ENCODE measurements at places on chromosomes 7 and 10.

- H3K4me1 ChIP-seq: no peaks in the 10 kb centered on the region
- H3K4me3 ChIP-seq: no peak within 1 kb of the TSS
- H3K27ac ChIP-seq: no peak within 1 kb of the TSS
- peaks cover 39% of the 10 kb centered on the region for H3K27me3 ChIP-seq
- H3K36me3 ChIP-seq: no peaks in the 10 kb centered on the region
Measured at GRCh38 chr7:76201732-76202665, at the start of gene SRRM3. SRRM3 (plus strand) TSS chr7:76201896; CDS start chr7:76235067, 33,171 bp downstream.

DNA sequence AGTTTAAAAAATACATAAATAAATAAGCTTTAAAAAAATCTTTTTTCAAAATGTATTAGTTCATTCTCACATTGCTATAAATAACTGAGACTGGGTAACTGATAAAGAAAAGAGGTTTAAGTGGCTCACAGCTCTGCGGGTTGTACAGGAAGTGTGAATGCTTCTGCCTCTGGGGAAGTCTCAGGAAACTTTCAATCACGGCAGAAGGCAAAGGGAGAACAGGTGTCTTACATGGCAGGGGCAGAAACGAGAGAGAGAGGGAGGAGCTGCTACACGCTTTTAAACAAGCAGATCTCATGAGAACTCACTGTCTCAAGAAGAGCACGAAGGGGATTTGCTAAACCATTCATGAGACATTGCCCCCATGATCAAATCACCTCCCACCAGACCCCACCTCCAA is 114.6 kb downstream of the DNAJC1 start:
- H3K4me3 ChIP-seq: no peak overlapping the region
- peaks cover 31% of the 10 kb centered on the region for H3K4me1 ChIP-seq
- H3K27me3 ChIP-seq: no peaks in the 10 kb centered on the region
- H3K27ac ChIP-seq: peak overlapping the region; percentile 11

- H3K4me3 ChIP-seq: peak within 1 kb of the TSS; percentile 84
- H3K27ac ChIP-seq: peak within 1 kb of the TSS; percentile 90
- H3K27me3 ChIP-seq: no peaks in the 10 kb centered on the region
- peaks cover 37% of the 10 kb centered on the region for H3K4me1 ChIP-seq
Measured at GRCh38 chr7:75914655-75915415, at the start of gene POR. POR (plus strand) TSS chr7:75915155; CDS start chr7:75954002, 38,847 bp downstream.

- H3K36me3 ChIP-seq: no peaks in the 10 kb centered on the region
- DNase-seq: no peak
- no peak overlapping the region for H3K27ac ChIP-seq
Measured at GRCh38 chr10:60645980-60646379, 132.3 kb upstream of the CDK1 start.

DNA sequence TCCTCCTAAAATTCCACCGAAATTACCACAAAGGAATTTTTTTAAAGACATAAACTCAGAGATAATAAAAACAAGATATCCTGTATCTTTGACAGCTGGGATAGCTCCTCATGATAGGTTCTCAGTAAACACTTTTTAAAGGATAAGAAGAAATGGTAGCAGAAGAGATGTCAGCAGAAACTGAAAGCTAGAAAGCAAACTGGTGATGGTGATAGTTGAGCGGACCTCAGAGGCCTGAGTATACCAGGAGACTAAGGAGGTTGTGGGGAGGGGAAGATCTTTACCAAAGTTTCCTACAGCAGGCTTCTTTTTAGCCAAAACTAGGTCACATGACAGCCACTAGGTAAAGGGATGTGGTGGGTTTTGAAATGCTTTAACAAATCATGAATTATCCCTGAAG is 22.5 kb downstream of the PCGF5 start:
- H3K27me3 ChIP-seq: no peaks in the 10 kb centered on the region
- peak overlapping the region; percentile 76 for H3K27ac ChIP-seq
- peaks cover 24% of the 10 kb centered on the region for H3K4me1 ChIP-seq

DNA sequence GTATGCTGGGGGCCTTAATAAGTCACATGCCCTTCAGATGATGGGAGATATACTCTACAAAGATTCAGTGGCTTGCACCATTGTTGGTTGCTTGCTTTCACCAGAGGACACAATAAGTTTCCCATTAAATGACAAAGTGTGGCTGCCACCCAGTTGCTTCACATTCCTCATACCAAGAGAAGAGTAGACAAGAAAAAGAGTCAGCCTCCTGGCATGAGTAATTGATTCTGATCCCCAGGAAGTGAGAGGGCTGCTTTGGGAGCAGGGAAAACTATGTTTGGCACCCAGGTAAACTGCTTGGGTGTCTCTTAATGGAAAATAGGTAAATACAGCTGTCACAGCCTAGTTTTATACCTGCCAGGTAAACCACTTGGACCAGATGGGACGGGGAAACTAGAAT is 66.7 kb upstream of the IL6 start:
- peaks cover 23% of the 10 kb centered on the region for H3K27me3 ChIP-seq
- H3K4me3 ChIP-seq: no peak overlapping the region
- peaks cover 31% of the 10 kb centered on the region for H3K4me1 ChIP-seq

DNA sequence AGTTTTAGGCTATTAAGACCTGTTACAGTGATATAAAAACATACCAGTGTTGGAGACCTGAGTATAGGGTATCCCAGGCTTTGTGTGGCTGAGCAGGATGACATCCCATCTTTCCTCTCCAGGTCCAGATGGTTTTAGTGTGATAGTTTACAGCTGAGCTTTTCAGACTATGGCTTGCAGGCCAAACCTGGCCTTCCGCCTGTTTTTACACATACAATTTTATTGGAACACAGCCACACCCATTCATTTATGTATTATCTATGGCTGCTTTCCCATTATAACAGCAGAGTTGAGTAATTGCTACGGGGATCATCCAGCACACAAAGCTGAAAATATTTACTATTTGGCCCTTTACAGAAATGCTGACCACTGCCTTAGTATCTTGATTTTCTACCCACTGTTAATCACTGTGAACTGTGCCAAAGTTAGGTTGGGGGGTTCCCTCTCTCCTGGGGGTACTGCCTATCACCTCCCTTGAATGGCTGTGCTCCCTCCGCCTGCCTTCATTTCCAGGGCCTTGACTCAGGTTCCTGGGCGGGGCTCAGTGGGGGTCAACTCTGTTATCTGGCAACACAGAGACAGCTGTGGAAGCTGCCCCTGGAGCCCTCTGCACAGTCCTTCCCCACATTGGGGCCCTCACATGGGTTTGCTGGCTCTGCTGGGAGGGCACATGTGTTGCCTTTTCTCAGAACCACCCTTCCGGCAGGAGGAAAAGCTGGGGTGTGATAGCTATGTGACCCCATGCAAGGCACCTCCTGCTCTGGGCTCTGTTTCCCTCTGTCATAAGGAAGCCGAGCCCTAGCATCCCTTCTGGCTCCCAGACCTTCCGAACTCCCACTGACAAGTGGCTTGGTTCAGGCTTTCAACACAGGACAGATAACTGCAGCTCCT is 40.3 kb upstream of the SH2D4B start:
- H3K4me1 ChIP-seq: peaks cover 97% of the 10 kb centered on the region
- peak overlapping the region; percentile 98 for H3K27ac ChIP-seq
- peaks cover 67% of the 10 kb centered on the region for H3K36me3 ChIP-seq
- no peaks in the 10 kb centered on the region for H3K27me3 ChIP-seq

- no peak overlapping the region for H3K27ac ChIP-seq
- H3K27me3 ChIP-seq: peaks cover 72% of the 10 kb centered on the region
- DNase-seq: peak; percentile 41
- peak overlapping the region; percentile 76 for H3K4me3 ChIP-seq
Measured at GRCh38 chr7:37920849-37921805, 687 bp downstream of the EPDR1 start.

DNA sequence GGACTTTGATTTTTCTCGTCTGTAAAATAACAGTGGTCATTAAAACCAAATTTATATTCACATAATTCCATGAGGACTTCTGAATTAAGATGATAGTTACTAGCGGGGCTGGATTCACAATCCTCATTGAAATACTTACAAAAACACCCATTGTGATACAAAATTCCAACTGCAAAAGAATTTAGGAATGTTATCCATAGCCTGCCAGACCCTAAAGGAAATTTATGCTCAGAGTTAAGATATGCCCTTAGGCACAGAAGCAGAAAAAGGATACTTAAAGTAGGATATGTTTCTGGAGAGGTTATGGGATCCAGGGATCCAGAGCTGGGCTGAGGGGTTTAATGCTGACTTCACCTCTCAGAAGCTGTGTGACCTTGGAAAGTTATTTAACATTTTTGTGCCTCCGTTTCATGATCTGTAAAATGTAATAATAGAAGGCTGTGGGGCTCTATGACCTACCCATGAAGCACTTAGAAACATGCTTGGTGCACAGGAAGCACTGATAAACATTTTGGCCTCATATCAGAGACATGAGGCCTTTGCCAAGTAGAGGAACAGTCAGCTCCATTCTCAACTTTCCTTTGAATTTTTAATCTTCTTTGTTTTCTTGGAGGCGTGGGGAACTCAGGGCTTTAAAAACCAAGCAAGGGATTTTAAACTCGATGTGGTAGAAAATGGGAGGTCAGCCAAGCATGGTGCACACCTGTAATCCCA is 744.7 kb downstream of the KCNMA1 start:
- H3K4me1 ChIP-seq: no peaks in the 10 kb centered on the region

GRCh38 chr7:35699796-35700305 is 4.9 kb upstream of the HERPUD2 start:
- H3K36me3 ChIP-seq: peaks cover 23% of the 10 kb centered on the region
- peaks cover 48% of the 10 kb centered on the region for H3K4me1 ChIP-seq
- no peak overlapping the region for H3K4me3 ChIP-seq
- H3K27me3 ChIP-seq: no peaks in the 10 kb centered on the region

DNA sequence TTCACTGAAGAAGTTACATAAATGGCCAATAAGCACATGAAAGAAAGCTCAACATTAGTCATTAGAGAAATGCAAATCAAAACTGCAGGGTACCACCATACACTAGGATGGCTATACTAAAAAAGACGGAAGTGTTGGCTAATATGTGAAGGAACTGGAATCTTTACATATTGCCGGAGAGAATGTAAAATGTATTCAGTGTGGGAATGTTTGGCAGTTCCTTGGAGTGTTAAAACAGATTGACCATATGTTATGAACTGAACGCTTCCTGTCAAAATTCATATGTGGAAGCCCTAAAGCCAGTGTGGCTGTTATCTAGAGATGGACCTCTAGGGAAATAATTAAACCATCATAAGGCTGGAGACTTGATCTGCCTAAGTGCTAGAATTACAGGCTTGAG is 33.1 kb downstream of the SUV39H2 start:
- peaks cover 100% of the 10 kb centered on the region for H3K36me3 ChIP-seq
- H3K4me3 ChIP-seq: no peak overlapping the region
- H3K27ac ChIP-seq: no peak overlapping the region
- DNase-seq: no peak

DNA sequence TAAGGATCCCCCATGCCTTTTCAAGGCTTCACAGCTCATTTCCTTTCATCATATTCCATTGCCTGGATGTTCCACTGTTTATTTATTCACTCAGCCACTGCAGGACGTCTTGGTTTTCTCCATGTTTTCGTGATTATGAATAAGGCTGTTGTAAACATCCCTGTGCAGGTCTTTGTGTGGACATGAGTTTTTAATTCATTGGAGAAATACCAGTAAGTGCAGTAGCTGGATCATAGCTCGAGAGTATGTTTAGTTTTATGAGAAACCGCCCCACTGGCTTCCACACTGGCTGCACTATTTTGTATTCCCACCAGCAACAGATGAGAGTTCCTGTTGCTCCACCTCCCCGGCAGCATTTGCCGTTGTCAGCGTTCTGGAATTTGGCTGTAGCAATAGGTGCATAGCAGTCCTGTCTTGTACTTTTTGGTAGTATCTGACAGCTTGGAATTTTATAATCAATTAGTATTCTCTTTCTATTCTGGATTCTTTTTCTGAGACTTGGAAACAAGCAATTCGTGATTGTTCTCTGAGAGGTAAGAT is 269.9 kb upstream of the PITRM1 start:
- peaks cover 2% of the 10 kb centered on the region for H3K27me3 ChIP-seq
- H3K4me1 ChIP-seq: no peaks in the 10 kb centered on the region
- DNase-seq: no peak
- H3K36me3 ChIP-seq: no peaks in the 10 kb centered on the region

- H3K27me3 ChIP-seq: no peaks in the 10 kb centered on the region
- H3K36me3 ChIP-seq: no peaks in the 10 kb centered on the region
- no peak overlapping the region for H3K27ac ChIP-seq
- H3K4me1 ChIP-seq: peaks cover 12% of the 10 kb centered on the region
Measured at GRCh38 chr10:44908936-44909630, 2.1 kb upstream of the TMEM72 start.

GRCh38 chr7:41275255-41275654 is 427.6 kb downstream of the INHBA start:
- no peak overlapping the region for H3K27ac ChIP-seq
- H3K4me1 ChIP-seq: no peaks in the 10 kb centered on the region
- DNase-seq: no peak
- H3K4me3 ChIP-seq: no peak overlapping the region
- no peaks in the 10 kb centered on the region for H3K27me3 ChIP-seq
- no peaks in the 10 kb centered on the region for H3K36me3 ChIP-seq

DNA sequence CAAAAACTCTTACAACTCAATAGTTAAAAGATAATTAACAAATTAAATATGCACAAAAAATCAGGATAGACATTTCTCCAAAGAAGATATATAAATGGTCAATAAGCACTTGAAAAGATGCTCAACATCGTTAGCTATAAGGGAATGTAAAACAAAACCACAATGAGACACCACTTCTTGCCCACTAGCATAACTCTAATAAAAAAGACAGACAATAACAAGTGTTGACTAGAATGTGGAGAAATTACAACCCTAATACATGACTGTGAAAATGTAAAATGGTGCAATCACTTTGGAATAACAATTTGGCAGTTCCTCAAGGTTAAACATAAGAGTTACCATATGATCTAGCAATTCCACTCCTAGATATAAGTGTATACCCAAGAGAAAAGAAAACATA is 74.3 kb upstream of the PCGF5 start:
- no peak for DNase-seq
- no peaks in the 10 kb centered on the region for H3K36me3 ChIP-seq
- H3K4me3 ChIP-seq: no peak overlapping the region
- no peak overlapping the region for H3K27ac ChIP-seq
- H3K27me3 ChIP-seq: peaks cover 28% of the 10 kb centered on the region

DNA sequence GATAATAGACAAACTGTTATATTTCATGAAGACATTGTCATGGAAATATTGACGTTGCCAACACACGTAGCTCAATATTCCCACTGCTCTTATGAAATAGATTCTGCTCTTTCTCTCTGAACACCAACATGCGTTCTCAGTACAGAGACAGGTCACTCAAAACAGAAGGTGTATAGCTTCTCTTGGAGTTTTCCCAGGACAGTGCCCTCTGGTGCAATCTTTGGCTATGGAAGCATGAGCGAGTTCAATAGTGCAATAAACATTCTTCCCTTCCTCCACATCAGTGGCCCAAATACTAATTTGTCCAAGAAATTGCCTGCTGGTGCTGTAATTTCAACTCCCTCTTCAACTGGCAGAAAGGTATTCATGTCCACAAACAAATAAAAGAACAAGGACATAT is 145.3 kb downstream of the MAGI2 start:
- no peaks in the 10 kb centered on the region for H3K36me3 ChIP-seq
- H3K4me1 ChIP-seq: no peaks in the 10 kb centered on the region
- H3K4me3 ChIP-seq: no peak overlapping the region
- no peak overlapping the region for H3K27ac ChIP-seq
- no peak for DNase-seq
- H3K27me3 ChIP-seq: no peaks in the 10 kb centered on the region

- H3K27me3 ChIP-seq: no peaks in the 10 kb centered on the region
- peak overlapping the region; percentile 30 for H3K27ac ChIP-seq
- peaks cover 41% of the 10 kb centered on the region for H3K36me3 ChIP-seq
- no peak for DNase-seq
- peaks cover 72% of the 10 kb centered on the region for H3K4me1 ChIP-seq
Measured at GRCh38 chr10:63515002-63515763, 6.0 kb upstream of the REEP3 start.

- no peak overlapping the region for H3K27ac ChIP-seq
- peaks cover 5% of the 10 kb centered on the region for H3K4me1 ChIP-seq
- H3K4me3 ChIP-seq: no peak overlapping the region
Measured at GRCh38 chr7:134552105-134552504, 3.2 kb downstream of the AKR1B15 start.

GRCh38 chr7:142603870-142604448 is 145.3 kb upstream of the PRSS1 start:
- H3K36me3 ChIP-seq: no peaks in the 10 kb centered on the region
- DNase-seq: no peak
- no peaks in the 10 kb centered on the region for H3K27me3 ChIP-seq
- no peak overlapping the region for H3K27ac ChIP-seq
- peak overlapping the region; percentile 40 for H3K4me3 ChIP-seq

Measured in activated T-cell treated with anti-CD3 and anti-CD28 coated beads, Interleukin-2, amount 50 U/mL, for 24 hours (primary cell).